ENCODE measurements at places on chromosomes 2 and 18.

GRCh38 chr2:45872211-45872610 is 220.7 kb downstream of the PRKCE start:
- DNase-seq, result no peak

- DNase-seq, result no peak
These were observed 182.8 kb upstream of the MEIS1 start for GRCh38 chr2:66252109-66252508.

DNA sequence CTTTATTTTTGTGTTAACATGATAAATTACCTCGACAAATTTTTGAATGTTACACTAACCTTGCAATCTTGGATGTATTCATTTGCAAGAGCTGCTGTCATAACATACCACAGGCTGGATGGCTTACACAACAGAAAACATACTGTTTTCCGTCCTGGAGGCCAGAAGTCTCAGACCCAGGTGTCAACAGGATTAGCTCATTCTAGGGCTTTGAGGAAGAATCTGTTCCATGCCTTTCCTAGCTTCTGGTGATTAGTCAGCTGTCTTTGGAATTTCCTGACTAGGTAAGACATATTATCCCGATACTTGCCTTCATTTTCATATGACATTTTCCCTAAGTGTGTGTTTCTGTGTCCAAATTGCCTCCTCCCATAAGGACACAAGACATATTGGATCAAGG is 188.6 kb upstream of the CDH19 start:
- no peak for DNase-seq

- DNase-seq, result no peak
These were observed 81.7 kb downstream of the FEZ2 start for GRCh38 chr2:36516136-36516870.

DNA sequence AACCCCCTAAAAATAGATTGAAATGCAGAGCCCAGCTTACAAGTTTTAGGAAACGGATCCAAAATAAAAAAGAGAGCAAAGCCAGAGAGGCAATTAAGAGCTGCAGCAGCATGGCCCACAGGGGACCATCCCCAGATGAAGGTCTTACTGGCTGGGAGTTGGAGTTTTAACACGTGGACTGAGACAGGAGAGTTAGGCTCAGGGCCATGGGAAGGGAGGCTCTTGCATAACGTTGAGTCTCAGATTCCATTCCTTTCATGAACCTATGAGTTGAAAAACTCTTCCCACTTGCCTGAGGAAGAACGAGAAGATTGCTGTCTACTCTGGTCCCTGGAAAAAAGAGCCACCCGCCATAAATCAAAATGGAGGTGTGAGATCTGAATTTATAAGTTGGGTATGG is 101.8 kb upstream of the NDUFV2 start:
- no peak for DNase-seq

DNA sequence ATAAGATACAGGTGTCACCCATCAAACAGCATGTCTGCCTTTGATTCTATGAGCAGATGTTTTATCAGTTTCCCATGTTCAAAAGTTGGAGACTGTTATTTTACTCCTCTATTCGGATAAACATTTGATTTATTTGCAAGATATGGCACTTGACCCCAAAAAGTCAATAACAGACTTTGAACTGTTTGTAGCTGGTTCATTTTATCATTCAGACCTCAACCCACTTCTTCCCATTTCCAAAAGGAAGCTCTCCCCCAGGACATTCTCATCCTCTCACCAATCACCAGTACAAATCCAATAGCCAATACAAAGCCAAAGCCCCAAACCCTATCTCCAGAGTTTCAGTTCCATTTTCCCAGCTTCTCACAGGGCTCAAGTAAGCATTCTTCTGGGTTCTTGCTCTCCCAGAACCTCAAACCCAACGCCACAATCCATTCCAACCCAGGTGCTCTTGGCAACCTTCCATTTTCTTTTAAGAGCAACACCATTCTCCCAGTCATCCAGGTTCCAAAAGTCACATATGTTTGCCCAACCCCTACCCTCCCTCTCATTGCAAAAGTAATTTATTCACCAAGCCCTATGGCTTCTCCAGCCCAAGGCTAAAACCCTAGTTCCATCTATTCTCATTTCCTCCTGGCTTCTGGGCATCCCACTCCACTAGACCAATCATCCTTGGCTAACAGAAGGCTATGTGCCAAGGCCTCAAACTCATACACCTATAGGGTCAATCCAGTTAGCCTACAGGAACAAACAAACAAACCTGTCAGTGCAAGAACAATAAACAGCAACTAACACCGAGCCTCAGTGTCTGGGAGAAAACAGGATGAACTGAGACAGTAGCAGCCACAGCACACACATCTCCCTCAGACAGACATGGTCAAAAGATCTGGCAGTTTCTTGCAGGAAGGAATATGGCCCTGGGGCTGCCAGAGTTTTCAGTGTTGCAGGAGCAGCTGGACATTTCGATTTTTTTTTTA is 9.2 kb downstream of the ACVR1 start:
- DNase-seq, result no peak

Data from SW480 (cell line).